ENCODE measurements at places on chromosomes 4 and X.

- no peak for DNase-seq
These were observed 37.6 kb downstream of the CCNQ start for GRCh38 chrX:153561337-153561736.

GRCh38 chr4:78227411-78228057, 170.4 kb downstream of the FRAS1 start:
- DNase-seq: no peak

GRCh38 chr4:98746530-98746929, 88.1 kb upstream of the TSPAN5 start:
- peak; percentile 8 for DNase-seq

DNA sequence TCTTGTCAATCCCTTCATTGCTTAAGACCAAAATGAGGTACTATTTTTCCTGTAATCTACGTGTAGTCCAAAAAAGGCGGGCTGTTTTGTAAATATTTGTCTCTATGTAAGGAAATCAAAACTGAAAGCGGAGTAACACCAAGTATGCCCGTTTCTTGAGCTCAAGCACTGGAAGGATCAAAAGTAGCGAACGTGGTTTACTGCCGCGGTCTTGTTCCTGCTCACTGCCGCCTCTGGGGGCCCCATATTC, 71.5 kb downstream of the AFF1 start:
- no peak for DNase-seq

- DNase-seq: no peak
These were observed 101.3 kb downstream of the RTL5 start for GRCh38 chrX:72030431-72030830.

- peak; percentile 29 for DNase-seq
These were observed 91.6 kb downstream of the AREG start for GRCh38 chr4:74536557-74536956.

- DNase-seq: no peak
These were observed 588 bp downstream of the ART3 start for GRCh38 chr4:76074993-76075600.

- DNase-seq: no peak
These were observed 186.9 kb upstream of the SPOCK3 start for GRCh38 chr4:167421201-167421600.

DNA sequence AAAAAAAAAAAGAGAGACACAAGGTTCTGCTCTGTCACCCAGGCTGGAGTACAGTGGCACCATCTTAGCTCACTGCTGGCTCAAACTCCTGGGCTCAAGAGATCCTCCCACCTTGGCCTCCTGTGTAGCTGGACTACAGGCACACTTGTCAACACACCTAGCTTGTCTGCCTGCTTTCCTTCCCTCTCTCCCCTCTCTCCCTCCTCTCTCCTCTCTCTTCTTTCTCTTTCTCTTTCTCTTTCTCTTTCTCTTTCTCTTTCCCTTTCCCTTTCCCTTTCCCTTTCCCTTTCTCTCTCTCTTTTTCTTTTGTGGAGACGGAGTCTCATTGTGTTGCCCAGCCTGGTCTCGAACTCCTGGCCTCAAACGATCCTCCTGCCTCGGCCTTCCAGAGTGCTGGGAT, 132.1 kb downstream of the DIPK2B start:
- no peak for DNase-seq

DNA sequence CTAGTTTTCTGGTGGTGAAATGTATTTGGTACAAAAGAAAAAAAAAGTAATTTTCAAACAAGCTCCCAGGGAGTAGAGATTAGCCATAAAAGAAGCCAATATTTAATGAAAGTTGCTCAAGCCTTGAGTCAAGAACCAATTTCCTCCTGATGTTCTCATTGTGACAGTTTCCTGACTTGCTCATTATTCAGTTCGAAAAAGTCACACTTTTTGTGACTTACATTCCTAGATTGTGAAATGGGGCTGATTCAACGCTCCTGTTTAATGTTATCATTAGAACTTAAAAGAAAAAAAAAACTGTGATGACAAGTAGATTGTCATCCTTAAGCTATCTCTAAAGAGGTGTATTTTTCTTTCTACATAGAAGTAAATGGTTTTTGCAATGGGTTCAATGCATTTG, 122.6 kb upstream of the BMPR1B start:
- peak; percentile 66 for DNase-seq

GRCh38 chrX:45172890-45173289, 27.8 kb downstream of the DIPK2B start:
- DNase-seq: peak; percentile 81

DNA sequence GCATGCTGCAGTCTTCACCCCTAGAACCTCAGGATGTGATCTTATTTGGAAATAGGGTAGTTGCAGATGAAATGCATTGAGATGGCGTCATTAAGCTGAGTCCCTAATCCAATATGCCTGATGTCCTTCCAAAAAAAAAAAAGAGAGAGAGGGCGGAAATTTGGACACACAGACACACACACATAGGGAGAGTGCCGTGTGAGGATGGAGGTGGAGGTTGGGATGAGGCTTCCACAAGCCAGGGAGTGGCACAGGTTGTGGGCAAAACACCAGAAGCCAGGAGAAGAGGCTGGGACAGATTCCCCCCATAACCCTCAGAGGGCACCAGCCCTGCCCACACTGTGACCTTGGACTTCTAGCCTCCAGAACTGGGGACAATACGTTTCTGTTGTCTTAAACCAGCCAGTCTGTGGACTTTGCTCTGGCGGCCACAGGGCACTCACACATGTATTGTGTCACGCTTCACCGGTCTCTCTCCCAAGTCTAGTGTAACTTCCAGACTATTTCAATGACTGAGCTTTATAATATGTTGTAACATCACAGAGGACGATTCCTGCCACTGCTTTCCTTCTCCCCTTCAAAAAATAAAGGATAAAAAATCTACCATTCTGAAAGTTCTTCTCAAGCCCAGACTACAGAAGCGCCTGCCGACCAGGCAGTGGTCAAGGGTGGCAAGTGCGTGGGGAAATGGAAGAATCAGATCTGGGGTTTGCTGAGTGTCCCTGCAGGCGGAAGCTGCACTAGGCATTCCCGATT, 35.8 kb upstream of the MAN2B2 start:
- DNase-seq: no peak

- DNase-seq: peak; percentile 64
These were observed 19.5 kb downstream of the WWC2 start for GRCh38 chr4:183118585-183118984.

- no peak for DNase-seq
These were observed 42.1 kb downstream of the RHOH start for GRCh38 chr4:40238700-40239548.

- peak; percentile 43 for DNase-seq
These were observed 78.6 kb upstream of the FAM9A start for GRCh38 chrX:8879750-8880149.

GRCh38 chrX:148538582-148538981, 38.2 kb downstream of the AFF2 start:
- no peak for DNase-seq

- peak; percentile 84 for DNase-seq
These were observed 22.4 kb upstream of the HPSE start for GRCh38 chr4:83356899-83357661.

GRCh38 chr4:168241953-168242352, 76.6 kb downstream of the DDX60 start:
- DNase-seq: no peak

GRCh38 chr4:8324640-8325239, 55.2 kb downstream of the HTRA3 start:
- peak; percentile 79 for DNase-seq

- DNase-seq: no peak
These were observed 66.3 kb upstream of the C1QTNF7 start for GRCh38 chr4:15361529-15361928.

DNA sequence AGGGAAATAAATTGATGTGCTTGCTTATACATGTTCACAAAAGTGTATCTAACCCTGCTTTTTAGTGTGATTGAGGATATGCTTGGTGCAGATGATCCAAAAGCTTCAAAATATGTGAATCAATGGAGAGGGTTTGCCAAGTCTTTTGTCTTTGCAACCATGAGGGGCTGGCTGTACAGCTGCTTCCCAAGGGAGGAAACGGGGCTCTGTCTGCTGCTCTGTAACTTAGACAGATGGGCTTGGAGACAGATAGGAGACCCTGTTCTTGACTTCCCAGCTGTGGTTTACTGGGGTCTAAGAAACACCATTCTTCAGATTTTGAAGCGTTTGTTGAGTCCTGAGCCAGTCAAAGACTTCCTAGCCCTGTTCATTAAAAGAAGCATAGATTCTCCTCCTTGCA, 152.3 kb downstream of the DCLK2 start:
- DNase-seq: no peak

GRCh38 chrX:46649421-46650260, 76.1 kb downstream of the CHST7 start:
- no peak for DNase-seq

- DNase-seq: no peak
These were observed 5.0 kb upstream of the ZFX start for GRCh38 chrX:24144528-24144927.

- DNase-seq: no peak
These were observed 814.2 kb downstream of the PDHA2 start for GRCh38 chr4:96654045-96654444.

DNA sequence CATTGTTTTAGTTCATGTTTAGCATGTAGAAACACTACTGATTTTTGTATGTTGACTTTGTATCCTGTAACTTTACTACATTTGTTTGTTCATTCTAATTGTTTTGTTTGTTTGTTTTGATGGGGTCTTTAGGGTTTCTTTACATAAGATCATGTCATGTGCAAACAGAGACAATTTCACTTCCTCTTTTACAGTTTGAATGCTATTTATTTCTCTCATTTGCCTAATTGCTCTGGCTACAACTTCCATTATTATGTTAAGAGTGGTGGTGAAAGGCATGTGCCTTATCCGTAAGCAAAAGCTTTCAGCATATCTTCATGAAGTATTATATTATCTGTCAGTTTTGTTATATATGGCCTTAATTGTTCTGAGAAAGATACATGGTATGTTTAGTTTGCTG, 571.1 kb downstream of the PCDH7 start:
- DNase-seq: no peak

- DNase-seq: no peak
These were observed 2.3 kb downstream of the NOX1 start for GRCh38 chrX:100871594-100872560.

DNA sequence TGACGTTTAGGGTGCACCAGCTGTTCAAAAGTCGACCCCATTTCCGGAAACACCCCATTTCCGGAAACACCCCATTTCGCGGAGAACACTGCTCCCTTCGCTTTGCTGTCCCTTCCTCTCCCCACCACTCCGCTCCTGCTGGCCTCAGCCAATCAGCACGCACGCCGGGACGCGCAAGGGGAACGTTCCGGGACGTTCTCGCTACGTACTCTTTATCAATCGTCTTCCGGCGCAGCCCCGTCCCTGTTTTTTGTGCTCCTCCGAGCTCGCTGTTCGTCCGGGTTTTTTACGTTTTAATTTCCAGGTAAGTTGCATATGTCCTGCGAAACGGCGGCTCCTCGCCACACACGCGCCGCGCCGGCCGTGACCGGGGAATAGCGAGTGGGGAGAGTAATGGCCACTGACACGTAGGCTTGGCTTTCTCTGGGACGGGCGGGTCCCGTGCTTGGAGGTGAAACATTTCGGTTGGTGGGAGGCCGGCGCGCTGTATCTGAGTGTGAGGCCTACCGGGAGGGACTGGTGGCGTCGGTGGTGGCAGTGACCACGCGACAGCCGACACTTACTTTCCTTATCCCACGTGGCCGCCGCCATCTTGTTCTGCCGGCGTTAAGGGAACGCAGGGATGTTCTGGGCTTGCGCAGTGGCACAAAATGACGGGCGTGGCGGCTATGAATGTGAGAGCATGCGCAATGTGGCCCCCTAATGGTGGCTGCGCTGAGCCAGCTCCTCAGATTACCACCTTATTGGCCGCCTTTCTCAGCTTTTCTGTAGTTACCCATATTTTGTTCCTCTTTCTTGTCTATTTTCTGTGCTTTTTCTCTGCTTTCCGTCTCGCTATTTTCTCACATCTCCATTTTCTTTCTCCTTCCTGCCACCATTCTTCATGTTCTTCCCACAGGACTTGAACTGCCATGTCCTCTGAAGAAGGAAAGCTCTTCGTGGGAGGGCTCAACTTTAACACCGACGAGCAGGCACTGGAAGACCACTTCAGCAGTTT, at the start of gene RBM3:
RBM3 (plus strand) TSS at position 215 of the 997 bp plus-strand sequence; CDS start at position 912, 697 bp downstream.
- DNase-seq: peak; percentile 91

GRCh38 chrX:107714206-107714891, 61.2 kb downstream of the TSC22D3 start:
- DNase-seq: no peak

DNA sequence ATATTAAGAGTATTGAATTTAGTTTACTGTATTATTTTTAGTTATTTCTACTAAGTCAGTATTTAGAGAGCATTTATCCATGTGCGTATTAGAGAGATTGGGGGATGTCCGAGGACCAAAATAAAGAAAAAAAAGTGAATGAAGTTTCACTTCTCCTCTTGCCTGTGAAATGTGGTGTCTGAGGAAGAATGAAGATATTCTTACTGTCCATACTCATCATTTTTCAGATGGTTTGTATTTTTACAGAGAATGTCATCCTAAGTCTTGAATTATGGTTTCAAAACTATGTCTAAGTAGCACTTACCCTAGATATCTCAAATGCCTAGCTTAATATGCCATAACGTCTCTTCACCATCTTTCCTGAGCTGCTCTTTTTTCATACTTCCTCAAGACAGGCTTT, 854.3 kb downstream of the C4orf33 start:
- no peak for DNase-seq

- peak; percentile 96 for DNase-seq
These were observed 108.7 kb downstream of the DHRSX start for GRCh38 chrX:2391869-2392606.

- no peak for DNase-seq
These were observed 368.7 kb downstream of the CCSER1 start for GRCh38 chr4:90495936-90496335.

- peak; percentile 86 for DNase-seq
These were observed 482.3 kb downstream of the TRAM1L1 start for GRCh38 chr4:116603096-116603495.

DNA sequence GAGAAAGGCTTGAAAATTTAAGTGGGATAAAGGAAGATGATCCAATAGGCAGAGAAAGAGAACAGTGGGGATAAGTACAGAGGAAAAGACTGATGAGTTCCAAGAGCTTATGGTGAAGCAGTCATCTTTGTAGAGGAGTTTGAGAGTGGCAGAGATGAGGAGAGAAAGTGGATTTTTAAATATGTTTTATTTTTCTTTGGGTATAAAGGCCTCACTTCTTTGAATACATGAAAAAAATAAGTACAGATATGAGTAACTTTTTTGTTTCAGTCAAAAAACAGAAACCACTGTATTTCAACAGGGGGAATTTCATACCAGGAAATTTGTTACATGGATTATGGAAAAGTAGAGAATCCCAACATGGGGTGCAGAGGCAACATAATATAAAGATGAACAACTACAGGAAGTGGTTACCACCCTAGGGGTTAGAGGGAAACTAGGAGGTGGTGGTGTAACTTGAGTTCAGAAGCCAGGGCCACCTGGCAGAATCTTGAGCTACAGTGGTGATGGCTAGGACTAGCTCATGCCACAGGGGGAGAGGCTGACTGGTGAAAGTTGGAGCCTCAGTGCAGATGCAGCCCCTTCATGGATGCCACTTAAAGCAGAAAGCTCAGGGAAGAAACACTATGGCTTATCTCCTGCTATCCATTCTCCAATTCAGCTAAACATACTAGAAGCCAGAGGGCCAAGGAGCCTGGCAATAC, 3.4 kb upstream of the CYBB start:
- no peak for DNase-seq

- DNase-seq: no peak
These were observed 189.2 kb downstream of the GPM6A start for GRCh38 chr4:175622887-175623286.

- peak; percentile 12 for DNase-seq
These were observed 538.1 kb downstream of the STIM2 start for GRCh38 chr4:27398631-27399310.

All from epithelial cell of esophagus (primary cell).